Kidney epithelial cell (primary cell): ENCODE measurements at places on chromosomes 12 and 14.

- DNase-seq: no peak
Measured at GRCh38 chr14:79090641-79091180, 920.5 kb downstream of the NRXN3 start.

- DNase-seq: no peak
Measured at GRCh38 chr14:43900173-43900655, 606.9 kb downstream of the FSCB start.

DNA sequence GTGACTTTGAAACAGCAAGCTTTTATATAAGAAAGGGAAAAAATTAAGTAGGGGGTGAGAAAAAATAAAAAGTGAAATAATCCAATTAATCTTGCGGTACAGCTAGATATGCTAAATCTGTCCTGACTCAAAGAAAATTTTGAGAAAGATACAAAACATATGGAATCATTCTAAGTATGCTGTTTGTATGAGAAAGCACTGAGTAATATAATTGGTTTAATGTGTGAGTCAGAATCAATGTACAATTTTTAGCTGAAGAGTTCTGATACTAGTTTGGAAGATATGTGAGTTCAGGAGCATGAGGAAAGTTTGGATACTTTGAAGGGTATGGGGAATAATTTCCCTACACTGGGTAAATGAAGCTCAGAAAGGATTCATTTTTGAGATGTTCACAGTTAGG is 190.9 kb upstream of the RASSF8 start:
- no peak for DNase-seq

GRCh38 chr12:1844661-1845409 is 24.5 kb downstream of the LRTM2 start:
- no peak for DNase-seq

DNA sequence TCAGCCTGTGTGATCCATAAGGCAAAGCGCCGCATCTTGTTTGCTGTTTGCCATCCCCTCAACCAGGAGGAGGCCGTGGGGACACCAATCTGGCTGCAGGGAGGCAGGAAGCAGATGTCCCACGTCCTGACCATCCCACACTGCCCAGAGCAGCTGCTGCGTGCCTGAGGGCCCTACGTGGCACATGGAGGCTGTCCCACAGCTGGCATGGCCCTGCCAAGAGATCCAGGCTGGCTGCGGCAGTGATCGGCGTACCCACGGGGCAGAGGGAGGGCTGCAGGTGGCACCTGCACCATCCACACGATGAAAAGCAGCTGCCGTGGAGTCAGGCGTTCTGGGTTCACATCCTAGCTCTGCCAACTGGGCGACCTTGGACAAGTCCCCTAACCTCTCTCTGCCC is 42.0 kb downstream of the NCOR2 start:
- no peak for DNase-seq

DNA sequence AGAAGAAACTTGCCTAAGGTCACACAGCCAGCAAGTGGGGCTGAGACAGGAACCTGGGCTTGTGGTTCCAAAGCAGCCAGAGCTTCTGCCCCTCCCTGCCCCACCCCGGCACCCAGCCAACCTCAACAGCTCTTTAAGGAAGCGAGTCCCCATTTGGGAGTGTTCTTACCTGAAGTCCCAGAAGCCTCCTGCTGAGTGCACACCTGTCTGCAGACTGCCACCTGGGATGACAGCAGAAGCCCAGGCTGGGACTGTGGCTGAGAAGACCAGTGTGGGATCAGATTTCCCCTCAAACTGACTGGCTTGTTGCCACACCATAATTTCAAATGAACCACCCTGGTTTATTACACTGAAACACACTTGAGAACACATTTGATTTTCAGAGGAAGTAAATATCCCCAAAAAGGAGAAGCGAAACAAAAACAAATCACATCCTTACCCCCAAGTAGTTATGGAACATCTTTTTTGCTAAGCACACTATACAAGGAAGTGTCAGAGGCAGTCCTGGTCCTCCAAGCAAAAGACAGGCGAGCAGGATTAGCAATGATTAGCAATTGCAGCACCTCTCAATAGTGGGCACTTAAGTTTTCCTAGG is 6.3 kb upstream of the RIN3 start:
- DNase-seq: no peak

GRCh38 chr12:29455087-29455486 is 42.4 kb downstream of the OVCH1 start:
- DNase-seq: no peak

GRCh38 chr14:40414386-40414785 is 982.2 kb upstream of the FBXO33 start:
- no peak for DNase-seq

DNA sequence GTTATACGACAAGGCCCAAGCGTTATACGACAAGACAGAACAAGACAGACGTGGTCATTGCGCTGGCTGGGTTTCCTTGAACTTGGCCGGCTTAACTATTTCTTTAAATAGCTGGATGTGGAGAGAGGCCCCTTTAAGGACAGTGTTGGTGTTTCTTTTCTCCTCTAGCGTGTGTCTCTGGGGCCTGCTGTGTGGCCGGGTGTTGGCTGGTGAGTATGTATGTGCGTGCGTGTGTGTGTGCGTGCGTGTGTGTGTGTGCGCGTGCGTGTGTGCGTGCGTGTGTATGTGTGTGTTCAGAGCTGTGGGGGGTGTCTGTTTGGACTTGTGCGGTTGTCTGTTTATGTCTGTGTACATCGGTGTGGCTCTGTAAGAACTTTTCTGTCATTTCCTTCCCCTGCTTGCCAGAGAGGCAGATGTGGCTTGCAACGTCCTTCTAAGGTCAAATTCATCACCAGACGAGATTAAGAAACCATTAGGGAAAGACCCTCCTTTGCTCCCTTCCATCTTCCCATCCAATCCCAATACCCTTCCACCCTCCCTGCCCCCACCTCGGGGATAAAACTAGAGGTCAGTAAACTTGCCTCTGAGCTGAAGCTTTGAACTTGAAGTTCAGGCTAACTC is 78.6 kb upstream of the TBX3 start:
- no peak for DNase-seq

DNA sequence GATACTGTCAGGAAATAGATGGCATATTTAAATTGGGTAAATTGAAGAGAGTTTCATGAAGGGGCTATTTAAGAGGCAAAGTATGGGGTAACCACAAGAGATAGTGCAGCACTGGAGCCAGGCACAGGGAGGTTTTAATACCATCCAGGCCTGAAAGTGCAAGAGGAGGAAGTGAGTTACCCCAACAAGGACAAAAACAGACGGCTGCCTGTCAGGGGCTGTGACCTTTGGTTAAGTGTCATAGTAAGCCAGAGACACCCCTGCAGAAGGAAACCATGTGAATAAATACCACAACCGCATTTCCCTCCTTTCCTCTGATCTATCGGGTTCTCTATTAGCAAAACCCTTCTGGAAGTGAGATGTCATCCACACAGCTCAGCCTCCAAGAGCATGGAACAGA is 122.0 kb upstream of the DHRS4 start:
- DNase-seq: no peak

DNA sequence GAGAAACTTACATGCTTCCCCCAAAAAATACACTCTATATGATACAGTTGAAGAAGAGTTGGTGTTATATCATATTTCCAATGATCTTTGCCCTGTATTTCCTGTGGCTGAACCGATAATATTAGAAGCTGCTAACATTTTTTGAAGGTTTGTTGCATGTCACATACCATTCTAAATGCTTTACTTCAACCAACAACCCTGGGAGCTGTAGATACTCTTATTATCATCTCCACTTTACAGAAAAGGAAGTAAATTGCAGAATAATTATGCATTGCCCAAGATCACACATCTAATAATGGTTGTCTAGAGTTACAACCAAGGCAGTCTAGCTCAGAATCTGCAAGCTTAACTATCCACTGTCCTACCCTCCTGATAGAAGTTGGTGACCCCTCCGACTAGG is 182.8 kb downstream of the NUAK1 start:
- no peak for DNase-seq

DNA sequence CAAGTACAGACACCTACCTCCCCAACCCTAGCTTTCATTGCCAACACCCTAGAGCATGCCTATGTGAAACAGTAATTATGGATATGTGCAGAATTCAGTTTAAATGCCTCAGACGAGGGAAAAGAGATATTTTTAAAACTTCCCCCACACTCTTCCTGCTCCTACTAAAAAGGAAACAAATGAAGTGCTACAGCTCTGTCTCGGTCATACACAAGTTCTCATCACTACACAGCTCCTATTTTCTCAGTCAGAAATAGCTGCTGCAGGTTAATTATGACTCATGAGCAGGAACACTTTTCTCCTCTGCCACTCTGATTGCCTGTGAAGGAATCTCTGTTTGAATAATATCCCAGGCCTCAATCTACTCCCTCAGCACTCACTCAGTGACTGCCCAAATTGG is 703.6 kb upstream of the FLRT2 start:
- DNase-seq: peak; percentile 18

GRCh38 chr14:26966908-26967307 is 369.1 kb upstream of the NOVA1 start:
- peak; percentile 26 for DNase-seq

DNA sequence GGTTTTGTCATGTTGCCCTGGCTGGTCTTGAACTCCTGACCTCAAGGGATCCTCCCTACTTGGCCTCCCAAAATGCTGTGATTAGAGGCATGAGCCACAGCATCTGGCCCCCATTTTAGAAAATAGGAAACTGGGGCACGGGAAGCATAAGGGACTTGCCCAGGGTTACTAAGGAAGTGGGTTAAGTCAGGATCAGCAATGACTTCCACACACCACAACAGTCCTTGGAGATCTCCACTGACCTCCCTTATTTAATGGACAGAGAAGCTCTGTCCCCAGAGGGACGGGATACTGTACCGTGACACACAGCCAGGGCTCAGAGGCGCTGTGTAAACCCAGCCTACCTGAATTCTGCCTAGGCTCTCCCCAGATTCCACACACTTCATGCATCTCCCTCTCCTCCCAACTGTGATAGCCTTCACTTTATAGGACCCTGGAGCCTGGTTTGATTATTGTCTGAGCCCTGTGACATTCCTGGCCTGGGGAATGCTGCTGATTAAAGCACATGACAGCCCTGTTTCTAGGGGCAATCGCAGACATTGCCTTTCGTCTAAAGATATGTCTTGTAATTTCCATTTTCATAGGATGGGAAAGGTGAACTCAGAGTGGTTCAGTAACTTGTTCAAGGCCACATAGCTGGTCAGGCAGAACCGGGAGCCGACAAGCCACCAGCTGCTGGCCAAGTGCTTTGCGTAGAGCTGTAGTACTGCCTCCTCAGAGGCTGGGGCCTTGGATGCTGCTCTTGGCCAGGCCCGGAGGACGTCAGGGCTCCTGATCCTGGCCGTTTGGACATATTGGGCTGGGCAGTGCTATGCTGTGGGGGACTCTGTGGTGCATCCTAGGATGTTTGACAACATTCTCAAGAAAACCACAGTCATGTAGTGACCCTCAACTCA is 20.8 kb downstream of the SERPINA1 start:
- no peak for DNase-seq

DNA sequence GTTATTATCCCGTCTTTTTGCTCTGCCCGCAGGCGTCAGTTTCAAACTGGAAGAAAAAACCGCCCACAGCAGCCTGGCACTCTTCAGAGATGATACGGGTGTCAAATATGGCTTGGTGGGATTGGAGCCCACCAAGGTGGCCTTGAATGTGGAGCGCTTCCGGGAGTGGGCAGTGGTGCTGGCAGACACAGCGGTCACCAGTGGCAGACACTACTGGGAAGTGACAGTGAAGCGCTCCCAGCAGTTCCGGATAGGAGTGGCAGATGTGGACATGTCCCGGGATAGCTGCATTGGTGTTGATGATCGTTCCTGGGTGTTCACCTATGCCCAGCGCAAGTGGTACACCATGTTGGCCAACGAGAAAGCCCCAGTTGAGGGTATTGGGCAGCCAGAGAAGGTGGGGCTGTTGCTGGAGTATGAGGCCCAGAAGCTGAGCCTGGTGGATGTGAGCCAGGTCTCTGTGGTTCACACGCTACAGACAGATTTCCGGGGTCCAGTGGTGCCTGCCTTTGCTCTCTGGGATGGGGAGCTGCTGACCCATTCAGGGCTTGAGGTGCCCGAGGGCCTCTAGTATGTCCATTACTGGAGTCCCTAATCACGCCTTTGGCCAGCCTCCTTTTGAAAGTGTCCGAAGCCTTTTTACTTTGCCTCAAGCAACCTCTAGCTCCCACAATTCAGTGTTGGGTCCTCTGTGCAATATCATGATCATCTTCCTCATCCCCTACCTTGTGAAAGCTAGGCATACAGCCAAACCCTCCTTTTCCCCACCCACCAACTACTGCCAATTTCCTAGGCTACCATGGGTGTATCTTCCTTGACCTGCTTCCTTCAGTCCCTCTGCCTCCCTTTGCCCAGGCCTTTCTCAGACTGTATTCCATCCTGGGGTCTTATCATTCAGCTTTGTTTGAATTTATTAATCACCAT is 891 bp downstream of the SPRYD4 start:
- no peak for DNase-seq

GRCh38 chr14:61178226-61179060 is 102.7 kb downstream of the TMEM30B start:
- peak; percentile 94 for DNase-seq

- no peak for DNase-seq
Measured at GRCh38 chr12:93091886-93092648, 163.0 kb upstream of the EEA1 start.

DNA sequence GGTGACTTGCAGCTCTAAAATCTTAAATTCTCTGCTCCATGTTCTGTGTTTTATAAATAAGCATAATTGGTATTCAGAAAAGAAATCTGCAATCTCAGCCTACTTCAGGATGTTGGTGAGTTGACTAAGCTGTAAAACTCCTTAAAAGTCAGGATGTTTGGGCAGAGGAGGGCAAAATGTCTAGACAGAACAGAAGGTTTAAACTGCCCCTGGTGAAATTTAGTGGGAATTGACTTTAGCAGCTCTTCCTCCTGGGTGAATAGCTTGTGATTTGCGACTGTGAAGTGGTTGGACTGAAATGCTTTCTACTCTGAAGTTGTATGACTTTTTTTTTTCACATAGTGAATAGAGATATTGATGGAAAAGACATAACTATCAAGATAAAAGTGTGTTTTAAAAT is 85.8 kb downstream of the CAND1 start:
- DNase-seq: no peak

DNA sequence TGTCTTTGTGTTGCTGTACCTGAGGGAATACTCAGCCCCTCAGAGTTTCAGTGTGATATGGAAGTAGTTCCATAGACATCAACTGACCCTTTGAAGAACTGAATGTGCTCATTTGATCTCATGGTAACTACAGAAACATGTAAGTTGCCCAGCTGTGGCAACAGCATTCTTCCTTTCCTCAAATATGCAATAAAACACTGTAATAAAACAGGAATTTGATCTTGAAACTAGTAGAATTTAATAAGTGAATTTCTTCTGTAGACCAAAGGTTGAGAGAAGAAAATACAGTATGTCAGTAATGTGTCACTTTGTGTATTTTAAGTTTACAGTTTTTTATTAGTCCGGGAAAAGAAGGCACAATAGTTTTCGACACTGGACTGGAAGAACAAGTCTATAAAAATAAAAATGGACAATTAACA is 31.9 kb downstream of the KCTD10 start:
- no peak for DNase-seq

DNA sequence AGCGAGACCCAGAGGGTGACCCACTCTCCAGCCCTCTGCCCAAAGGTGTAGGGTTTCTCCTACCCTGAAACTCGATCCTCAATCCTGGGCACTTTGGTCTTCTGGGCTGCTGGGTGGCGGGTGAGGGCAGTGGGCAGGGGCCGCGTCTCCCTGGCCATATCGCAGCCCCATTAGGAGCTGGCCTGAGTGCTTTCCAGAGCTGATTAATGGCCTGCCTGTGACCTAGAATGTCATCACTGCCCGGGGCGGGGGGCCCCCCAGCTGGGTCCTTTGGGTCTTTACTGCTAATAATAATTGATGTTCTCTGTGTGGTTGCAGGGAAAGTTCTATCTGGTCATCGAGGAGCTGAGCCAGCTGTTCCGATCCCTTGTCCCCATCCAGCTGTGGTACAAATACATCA is 47.8 kb downstream of the HRK start:
- DNase-seq: no peak
